ENCODE measurements at places on chromosomes 2 and 18.

DNA sequence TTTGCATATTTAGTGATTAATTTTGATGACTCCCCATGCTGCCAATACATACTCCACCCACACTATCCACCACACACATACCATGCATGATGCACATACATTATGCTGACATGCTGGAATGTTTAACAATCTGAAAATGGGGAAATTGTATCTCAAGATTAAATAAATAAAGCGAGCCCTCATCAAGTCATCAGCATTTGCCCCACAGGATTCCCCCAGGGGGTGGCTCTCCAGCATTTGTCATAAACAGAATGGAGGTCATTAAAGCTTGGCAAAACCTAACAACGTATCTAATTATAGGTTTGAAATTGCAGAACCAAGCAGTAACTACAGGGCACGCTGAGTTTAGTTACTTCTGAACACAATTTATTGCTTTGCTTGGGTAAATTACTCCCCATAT is 141.2 kb upstream of the TACR1 start:
- no peak for DNase-seq

DNA sequence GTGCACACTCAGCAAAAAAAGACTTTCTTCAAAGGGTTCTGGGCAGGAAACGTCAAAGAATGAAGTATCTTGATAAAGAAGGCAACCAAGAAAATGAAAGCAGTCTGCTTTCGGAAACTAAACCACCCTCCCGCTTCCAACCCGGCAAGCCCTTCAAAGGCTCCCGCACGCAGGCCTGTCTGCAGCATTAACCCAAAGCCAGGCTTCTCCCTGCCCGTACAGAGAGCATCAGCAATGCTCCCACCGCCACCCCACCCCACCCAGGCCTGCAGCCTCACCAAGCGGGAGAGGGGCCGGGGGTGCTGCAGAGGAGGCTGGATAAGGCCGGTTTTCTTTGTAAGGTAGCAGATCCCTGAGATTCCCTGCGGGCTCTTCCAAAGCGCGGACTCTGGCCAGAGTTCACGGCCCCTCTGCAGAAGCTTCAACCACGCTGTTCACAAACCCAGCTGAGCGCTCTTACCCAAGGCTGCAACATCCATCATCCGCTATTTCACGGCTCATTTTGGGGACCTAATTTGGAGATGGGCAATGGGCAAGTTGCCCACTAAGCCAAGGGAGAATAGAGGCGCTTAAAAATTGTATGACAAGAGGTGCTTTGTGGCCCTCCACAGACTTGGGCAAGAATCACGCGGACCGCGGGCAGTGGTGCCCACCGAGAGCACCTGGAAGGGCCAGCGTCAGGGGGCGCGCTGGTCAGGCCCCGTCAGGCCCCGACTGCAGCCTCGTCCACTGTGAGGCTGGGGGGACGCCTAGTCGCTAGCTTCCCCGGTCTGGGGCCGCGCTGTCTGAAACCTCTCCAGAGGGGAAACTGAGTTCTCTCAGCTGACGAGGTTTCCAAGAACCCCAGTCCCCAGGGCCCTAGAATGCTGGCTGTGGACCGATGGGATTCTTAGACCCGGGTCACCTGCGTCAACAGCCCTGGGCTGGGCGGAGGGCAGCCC is 225.4 kb upstream of the ID2 start:
- peak; percentile 41 for DNase-seq

DNA sequence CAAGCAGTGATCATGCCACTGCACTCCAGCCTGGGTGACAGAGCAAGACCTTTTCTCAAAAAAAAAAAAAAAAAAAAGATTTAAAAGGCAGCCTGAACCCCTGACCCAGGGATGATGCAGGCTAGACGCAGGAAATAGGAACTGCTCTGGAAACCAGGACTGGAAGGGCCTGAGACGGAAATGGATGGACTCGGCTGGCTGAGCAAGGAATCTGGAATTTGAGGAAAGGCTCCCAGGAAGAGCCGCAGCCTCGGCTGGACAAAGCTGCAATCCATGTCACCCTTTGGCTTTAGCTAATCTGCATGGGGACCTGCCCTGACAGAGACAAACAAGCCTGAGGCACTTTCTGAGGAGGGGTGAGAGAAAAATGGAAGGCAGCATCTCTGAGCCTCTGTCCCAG is 55.0 kb upstream of the DAPL1 start:
- no peak for DNase-seq

DNA sequence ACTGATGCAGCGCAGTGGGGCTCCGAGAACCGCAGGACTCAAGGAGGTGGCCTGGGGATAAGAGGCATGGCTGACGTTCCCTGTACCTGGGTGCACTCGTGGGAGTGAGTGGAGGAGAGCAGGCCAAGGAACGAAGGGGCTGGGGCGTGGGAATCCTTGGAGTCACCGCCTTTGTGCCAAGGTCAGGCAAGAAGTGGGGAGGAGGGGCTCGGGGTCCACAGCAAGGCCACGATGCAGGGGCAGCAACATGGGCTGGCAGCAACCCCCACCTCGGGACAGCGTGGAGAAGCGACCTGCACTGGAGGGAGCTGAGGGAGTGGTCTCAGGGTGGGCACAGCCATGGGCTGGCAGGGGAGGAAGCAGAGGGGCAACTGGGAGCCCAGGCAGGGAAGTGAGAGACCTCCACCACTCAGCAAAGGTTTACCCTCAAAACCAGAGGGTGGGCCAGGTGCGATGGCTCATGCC is 18.6 kb downstream of the ARID5A start:
- DNase-seq, result no peak

DNA sequence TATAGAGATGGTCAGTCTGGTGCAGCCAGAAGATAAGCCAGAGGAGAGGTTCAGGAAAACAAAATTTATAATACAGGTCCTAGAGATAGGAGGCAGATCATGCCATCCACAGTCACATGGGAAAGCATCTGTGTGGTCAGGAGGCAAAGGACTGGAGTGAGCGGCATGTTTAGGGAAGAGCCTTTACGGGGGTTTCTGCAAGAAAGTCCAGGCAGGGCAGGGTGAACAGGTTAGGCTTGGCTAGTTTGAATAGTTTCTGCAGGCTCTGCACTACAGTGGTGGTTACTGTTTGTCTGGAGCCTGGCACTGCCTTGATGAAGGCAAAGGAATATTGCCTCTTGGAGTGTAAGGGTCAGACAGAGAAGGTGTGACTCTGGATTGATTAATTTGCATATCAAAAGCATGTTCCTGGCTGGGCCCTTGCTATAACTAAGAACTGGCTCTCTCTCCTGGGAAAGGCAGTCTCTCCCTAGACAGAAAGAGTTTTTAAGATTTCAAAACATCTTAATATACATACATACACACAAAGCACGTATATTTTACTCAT is 1034.7 kb upstream of the CHAC2 start:
- DNase-seq, result no peak

GRCh38 chr2:67828066-67828465 is 234.7 kb downstream of the C1D start:
- DNase-seq, result no peak

DNA sequence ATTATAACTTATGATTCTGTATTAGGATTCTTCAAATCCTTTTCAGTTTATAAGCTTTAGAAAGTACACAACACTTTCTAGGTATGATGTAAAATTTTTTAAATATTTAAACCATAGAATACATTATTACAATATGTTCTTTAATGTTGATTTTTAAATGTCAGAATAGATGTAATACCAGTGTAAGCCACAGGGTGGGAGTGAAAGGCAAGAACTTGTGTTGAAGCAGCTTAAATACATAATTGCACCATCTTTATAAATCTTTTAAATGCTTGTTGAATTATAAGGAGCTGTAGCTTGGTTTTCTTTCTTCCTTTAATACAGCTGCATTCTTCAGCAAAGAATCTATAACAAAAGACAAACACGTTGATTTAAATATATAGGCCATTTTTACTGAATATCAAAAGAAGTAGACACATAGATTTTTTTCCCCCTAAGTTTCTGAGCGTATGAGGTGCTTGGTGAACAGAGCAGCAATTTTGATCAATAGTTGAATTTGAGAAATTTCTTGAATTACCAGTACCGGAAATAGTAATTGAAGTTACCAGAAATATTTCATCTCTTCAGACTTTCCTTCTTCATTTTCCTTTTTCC is 63.0 kb downstream of the TANK start:
- no peak for DNase-seq

DNA sequence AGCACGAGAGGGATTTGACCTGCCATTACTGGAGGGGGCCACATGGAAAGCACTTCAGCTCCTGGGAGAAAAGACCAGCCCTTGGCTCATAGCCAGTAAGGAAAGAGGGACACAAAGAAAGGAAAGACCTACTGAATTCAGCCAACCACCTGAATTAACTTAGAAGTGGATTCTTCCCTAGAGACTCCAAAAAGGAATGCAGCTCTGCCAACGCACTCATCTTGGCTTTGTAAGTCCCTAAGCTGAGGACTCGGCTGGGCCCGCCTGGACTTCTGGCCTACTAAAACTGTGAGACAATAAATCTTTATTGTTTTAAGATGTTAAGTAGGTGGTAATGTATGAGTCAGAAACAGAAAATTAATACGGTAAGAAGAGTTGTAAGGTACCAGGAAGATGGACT is 11.5 kb downstream of the ATF2 start:
- DNase-seq, result no peak

GRCh38 chr2:233798335-233799086 is 20.4 kb downstream of the MROH2A start:
- no peak for DNase-seq

- DNase-seq, result no peak
Observed at GRCh38 chr2:43748333-43748732, 25.5 kb upstream of the DYNC2LI1 start.

DNA sequence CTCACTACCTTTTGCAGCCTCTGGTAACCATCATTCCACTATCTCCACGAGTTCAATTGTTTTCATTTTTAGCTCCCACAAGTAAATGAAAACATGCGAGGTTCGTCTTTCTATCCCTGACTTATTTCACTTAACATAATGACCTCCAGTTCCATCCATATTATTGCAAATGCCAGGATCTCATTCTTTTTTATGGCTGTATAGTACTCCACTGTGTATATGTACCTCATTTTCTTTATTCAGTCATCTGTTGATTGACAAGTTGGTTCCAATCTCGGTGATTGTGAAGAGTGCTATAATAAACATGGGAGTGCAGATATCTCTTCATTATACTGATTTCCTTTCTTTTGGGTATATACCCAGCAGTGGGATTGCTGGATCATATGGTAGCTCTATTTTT is 16.9 kb downstream of the IL1RN start:
- no peak for DNase-seq

DNA sequence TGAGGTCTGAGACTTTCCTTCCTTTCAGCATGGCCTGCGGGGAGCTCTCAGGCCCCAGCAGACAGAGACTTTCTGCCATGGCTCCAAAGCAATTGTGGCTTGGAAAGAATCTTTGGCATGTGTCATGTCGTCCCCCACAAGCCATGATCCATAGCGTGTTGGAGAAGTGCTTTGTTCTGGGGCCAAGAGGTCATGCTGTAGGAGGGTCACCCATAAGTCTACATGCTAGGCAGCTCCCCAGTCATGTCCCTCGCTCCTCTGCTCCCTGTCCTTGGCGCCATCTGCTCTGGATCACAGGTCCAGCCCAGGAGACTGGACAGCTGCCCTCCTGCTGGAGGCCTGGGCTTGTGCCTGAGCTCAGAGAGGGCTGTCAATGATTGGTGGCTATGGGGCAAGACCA is 78.8 kb upstream of the LCLAT1 start:
- no peak for DNase-seq

DNA sequence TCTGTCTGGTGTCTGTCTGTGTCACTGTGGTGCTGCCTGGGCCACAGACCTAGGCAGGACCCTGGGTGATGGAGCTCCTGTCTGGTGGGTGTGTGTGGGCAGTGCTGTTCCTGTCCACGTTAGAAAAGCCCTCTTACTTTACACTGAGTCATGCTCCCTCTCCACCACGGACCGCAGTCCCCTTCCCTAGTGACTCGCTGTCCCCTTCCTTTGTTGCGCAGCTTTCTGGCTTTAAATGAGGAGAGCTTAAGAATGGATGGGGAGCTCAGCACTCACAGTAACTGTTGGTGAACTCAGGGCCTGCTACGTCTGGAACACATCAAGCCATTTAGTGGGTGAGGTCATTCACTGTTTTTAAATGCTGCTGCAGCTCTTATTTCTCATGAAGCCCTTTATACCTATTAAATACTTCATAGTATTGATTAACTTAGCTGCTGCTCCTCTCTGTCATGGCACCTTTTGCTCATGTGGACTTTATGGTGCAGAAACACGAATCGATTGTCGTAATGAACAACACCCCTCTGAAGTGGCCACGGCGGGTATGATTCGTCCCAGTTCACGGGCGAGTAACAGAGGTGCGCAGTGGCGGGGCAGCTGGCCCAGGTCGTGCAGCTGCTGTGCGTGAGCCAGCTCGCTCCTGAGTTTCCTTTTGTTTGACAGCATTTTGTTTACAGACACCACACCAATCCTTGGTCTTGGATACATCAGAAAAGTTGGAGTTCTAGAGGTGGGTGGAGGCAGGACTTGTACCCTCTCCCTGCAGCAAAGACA is 100.4 kb downstream of the LDLRAD4 start:
- DNase-seq, result no peak

GRCh38 chr2:95001701-95002100 is 23.8 kb upstream of the MAL start:
- no peak for DNase-seq

GRCh38 chr2:85318222-85319074 is 9.3 kb downstream of the TGOLN2 start:
- no peak for DNase-seq

- DNase-seq, result no peak
Observed at GRCh38 chr2:202072737-202073401, at the start of gene KIAA2012. Gene KIAA2012 (plus strand): TSS chr2:202073255. CDS start chr2:202073628, 373 bp downstream.

DNA sequence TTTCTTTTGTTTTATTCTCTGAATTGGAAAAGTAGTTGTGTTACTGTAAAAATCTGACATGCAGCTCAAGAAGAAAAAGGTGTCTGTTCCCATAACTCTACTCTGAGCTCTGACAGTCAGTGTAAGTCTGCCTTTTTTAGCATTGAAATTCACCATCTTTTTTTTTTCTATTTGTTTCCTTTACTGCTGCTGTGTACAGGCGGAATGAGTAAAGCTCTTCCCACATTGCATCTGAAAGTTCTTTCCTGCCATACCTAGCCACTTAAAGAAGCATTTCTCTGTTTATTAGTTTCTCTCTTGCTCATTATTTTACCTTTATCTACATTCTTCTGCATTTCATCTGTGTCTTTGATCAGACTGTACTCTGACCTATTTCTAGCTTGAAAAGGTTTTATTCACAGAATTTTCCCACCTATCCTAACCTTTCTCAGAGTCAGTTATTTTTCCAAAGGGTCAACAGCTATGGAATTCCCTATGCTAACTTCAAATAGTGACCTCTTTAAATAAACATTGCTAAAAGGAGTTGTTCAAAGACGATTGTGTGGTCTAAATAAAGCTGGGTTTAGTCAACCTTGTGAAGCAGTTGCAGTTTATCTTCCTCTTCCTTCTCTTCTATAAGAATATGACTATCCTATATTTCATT is 1303.1 kb upstream of the ZEB2 start:
- no peak for DNase-seq

DNA sequence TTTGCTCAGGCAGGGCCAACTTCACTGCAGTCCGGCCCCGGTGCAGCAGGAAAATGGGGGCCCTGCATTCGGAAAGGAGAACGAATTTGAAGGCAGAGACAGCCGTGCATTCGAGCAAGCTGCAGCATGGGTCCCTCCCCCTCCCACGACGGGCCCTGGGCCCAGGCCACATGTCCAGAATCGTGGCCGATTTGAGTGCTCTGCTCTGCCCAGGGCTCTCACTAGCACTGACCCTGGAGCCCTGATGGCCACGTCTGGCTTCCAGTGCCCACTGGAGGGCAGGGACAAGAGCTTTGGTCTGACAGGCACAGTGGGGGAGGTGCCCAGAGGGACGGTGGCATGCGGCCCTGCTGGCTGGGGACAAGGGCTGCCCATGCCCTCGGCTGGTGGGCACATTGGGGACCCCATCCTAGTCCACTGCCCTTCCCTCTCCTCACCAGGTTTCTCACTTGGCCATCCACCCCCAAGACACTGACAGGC is 14.4 kb upstream of the KLHL30 start:
- no peak for DNase-seq
